ENCODE measurements at places on chromosomes 1 and 21.

DNA sequence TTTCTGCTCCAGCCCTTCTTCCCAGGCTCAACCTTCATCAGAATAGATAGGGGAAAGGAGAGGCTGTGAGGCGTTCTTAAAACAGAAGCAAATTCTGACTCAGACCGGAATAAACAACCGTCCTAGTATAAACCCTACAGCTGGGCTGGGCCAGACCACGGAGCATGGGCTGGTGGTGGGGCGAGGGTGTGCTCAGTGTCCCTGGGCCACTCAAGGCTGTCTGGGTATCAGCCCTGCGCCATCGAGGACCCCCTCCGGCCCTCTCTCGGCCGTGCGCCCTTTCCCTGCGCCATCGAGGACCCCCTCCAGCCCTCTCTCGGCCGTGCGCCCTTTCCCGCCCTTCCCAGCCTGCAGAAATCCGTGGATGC, 36.0 kb downstream of the CAPN2 start:
- no peak for DNase-seq

DNA sequence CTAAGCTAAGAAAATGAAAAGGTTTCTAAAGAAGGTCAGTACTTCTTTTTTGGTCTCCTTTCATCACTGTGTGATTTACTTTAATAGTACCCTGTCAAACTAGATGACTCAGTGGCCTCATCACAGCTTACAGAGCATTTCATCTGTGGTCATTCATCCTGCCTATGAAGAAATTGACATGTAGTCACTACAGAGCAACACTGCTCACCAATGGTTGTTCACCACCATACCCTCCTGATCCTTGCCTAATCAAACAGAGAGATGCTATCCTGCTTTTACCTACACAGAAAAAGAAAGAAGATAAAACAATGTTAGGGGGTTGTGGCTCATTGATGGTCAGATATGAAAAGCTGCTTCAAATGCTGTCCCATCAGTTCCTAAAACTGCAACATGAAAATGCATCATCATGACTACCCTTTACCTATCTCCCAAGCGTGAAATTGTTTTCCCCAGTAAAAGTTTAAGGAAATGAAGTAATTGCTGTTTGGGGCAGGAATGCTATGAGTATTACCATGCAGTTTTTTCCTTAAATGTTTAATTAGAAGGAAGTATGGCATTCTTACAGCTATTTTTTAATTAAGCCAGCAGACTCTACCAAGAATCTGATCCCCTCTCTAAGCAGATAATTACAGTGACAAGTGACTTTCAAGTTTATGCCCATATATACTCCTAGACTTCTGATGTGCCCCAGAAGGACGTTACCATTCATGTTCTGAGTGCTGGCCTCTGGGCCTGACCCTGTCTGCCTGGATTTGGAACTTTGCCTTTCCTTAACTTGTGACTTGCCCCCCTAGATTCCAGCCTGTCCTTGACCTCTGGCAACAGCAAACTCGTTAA, 46.1 kb upstream of the FBXO28 start:
- DNase-seq = no peak

DNA sequence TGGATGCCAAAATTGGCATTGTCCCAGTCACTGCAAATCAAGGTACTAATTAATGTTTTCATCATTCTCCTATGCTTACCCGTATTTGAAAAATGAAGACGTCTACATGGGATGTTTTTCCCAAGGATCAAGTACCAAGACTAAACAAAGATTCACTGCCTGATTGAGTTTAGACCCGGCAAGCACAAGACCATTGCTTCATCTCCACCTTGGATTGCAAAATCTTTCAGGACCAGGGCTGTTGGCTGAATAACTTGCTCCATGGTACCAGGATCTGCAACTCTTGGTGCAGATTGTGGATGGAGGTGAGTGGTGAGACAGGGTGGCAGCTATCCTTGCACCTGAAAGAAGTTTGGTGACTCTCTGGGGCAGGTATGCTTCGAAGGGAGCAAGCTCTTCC, 122.5 kb upstream of the ETS2 start:
- DNase-seq = no peak

GRCh38 chr1:221829327-221830015, 87.6 kb upstream of the DUSP10 start:
- DNase-seq = no peak

- no peak for DNase-seq
Measured at GRCh38 chr1:109527098-109527811, 12.4 kb upstream of the GPR61 start.

DNA sequence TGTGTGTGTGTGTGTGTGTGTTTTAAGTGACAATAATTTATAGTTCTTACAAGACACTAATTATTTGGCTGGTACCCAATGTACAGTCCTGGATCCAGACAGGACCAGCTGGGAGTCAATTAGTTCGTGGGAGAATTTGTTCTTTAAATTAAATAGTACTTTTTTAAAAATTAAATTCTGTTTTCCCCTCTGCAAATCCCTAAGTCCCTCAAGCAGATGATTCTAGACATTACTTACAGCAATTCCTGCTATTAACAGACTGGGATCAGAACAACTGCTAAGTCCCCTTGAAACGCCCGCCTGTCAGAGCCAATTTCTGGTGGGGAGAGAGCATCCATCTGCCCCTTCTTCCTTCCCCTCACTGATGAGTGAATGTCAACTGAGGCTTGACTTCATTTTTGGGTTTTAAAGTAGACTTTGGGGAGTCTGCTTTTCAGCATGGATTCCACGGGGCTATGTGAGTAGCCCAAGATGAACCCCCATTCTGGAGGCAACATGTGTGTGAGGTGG, 83.9 kb downstream of the SMYD2 start:
- no peak for DNase-seq

GRCh38 chr21:36640174-36640720, 58.7 kb upstream of the SIM2 start:
- DNase-seq = no peak

DNA sequence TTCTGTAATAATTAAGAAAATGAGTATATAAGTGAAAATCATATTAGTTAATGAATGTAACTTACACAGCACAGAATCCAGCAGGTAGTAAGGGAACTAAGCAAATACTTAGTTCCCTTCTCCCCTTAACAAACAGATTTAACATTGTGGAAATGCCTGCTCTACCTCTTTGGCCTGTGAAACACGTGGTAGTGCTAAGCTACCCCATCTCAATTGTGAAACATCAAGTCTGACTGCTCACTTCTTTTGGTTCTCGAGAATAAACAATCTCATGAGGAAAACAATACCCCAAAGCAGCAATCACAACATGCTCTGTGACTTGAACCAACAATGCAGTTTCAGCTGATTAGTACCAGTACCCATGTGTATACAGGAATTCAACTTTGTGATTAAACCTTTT, 4.7 kb downstream of the MYSM1 start:
- no peak for DNase-seq

DNA sequence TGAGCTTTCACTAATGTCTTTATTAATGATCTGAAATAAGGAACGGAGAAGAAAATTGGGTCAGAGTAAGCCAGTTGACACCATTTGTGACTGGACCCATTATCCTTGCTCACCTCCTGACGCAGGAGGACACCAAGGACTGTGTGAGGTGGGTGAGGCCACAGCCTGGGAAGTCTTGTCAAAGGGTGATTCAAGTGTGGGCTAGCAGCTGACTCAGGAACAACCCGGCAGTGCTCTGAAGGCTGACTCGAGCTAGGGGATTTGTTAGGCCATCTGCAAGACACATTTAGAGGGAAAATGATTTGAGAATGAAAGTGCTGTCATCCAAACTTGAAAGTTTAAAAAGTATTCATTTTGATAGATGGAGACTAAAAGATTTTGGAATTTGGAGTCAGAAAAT, 21.2 kb downstream of the PRRX1 start:
- DNase-seq = no peak

DNA sequence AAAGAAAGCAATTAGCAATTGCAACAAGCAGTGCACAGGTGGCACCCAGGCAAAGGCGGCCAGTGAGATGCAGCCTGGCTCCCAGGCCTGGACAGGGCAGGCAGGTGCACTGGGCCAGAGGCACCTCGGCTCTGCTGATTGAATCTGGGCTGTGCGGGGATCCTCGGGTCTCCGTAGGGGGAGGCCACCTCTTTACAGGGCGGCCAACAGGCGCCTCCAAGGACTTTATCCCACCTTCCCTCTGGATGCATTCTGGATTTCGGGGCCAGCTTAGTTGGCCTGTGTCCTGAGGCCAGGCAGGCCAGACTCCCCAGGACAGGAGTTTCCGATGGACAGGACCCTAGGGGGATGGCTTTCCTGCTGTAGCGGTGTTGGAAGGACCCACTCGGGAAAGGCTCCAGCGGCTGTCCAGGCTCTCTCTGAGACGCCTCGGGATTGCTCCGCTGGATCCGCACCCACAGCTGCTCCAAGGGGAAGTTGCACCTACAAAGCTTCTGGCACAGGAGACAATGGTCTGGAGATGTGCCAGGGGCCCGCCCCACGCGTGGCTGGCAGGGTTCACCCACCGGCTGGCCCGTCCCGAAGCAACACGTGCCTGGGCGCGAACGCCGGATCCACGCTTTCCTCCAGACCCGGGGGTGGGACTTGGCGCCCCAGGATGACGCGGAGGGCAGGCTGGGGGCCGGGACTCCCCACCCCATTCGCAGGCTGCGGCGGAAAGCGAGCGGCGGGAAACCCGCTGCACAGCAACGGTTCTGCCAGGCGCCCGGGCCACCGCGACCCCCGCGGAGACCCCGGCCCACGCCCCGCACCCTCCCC, 810 bp downstream of the SLC19A1 start:
- no peak for DNase-seq

- no peak for DNase-seq
Measured at GRCh38 chr21:45301521-45302081, 13.9 kb upstream of the POFUT2 start.

- DNase-seq = no peak
Measured at GRCh38 chr1:163170975-163171676, 31.6 kb downstream of the RGS5 start.

- DNase-seq = no peak
Measured at GRCh38 chr1:50700621-50701020, 259.4 kb downstream of the FAF1 start.

- no peak for DNase-seq
Measured at GRCh38 chr1:106608841-106609240, 447.6 kb upstream of the PRMT6 start.

DNA sequence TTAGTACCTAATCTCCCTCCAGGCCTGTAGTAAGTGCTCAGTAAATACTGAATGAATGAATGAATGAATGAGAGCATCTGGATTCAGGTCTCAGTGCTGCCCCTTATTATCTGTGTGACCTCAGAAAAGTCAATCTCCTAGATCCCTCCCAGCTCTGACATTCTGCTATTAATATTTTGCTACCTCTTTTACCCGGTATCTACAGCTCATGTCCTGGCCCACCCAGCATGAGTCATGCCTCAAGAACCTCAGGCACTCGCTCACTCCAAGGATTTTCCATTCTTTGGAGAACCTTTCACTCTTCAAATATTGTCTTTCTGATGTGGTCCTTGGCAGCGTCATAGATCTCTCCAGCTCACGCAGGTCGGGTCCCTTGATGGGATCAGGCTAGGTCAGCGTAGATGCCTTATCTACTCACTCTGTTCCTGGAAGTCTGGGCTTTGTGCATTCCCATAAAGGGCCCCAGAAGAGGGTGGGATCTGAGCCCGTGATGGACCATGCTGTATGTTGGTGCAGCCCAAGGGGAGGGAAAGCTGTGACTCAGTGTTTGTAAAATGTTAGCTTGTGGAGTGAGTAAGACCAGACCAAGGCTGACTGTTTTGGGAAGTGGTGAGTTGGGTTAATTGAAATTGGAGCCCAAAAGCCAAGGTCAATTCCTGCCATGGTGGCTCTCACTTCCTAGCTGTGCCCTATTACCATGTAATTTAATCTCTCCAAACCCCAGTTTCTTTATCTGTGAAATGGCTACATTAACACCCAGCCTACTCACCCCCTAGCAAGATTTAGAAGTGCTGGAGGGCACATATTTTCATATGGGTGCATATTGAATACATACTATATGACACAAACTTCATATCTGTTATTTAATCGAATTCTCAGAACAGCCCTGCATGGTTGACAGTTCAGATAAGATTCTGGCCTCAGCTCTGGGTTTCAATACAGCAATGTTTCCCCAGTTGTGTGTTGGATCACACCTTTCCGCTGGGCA, 214.1 kb upstream of the USP24 start:
- no peak for DNase-seq

DNA sequence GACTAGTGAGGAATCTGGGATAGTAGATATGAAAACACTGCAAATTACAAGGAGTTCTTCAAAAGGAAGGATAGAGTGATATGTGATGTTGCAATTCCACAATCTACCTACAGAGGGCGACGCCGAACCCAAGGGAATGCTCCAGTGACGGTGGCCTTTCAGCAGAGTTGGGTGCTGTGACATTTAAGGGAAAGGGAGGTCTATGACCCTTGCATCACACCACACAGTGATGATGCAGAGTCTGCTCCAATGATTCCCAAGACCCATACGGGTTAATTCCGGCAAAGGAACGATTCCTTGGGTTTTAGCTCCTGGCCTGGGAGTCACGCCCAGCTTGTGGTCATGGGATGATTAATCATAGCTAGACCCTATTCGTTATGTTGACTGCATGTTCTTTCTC, 123.0 kb upstream of the IGSF21 start:
- DNase-seq = no peak

- no peak for DNase-seq
Measured at GRCh38 chr21:37863842-37864241, 52.4 kb downstream of the KCNJ6 start.

- no peak for DNase-seq
Measured at GRCh38 chr1:190579552-190580193, 102.0 kb upstream of the BRINP3 start.

GRCh38 chr1:16236511-16237342, at the start of gene CPLANE2:
CPLANE2 (minus strand) TSS chr1:16237183; CDS start chr1:16236742, 441 bp downstream.
- peak; percentile 82 for DNase-seq

- no peak for DNase-seq
Measured at GRCh38 chr1:236284291-236284721, 2.5 kb upstream of the ERO1B start.

DNA sequence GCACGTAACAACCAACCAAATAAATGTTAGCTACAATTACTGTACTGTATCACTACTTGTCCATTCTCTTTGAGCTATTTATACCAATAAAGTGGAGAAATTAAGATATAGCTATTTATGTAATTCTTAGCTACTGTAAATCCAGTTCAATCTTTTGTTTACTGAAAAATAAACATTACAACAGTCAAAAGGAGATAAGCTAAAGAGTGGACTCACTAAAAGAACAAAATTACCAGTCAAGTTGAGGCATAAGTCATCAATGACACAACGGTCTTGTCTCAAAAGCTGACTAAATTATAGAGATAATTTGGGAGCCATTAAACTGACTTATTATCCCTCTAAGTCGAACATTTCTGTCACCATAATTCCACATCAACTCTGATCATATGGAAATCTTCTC, 22.5 kb downstream of the TGFBR3 start:
- no peak for DNase-seq

- DNase-seq = no peak
Measured at GRCh38 chr1:46183079-46183847, 7.0 kb upstream of the P3R3URF start.

DNA sequence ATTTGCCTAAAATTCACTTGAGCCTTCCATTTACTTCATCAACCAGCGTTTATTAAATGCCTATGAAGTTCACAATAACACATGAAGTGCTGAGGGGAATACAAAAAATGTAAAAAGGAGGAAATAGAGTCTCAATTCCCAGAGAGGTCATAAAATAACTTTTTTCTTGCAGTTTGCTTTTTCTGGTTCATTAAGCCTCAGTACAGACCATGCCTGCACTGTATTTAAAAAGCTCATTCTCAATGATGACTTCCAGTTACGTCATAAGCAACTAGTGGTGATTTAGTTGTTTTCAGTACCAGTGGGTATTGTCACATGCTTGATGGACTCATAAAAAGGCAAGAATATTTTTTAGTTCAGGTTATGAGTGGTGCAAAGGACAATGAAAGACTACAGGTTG, 160.1 kb upstream of the UBE2U start:
- DNase-seq = no peak

All from NCI-H2081 treated with DMSO at 0.1 percent for 48 hours (cell line).